ENCODE measurements at places on chromosomes 7 and 10.

- DNase-seq = no peak
Observed at GRCh38 chr10:25094590-25094989, 78.2 kb downstream of the THNSL1 start.

DNA sequence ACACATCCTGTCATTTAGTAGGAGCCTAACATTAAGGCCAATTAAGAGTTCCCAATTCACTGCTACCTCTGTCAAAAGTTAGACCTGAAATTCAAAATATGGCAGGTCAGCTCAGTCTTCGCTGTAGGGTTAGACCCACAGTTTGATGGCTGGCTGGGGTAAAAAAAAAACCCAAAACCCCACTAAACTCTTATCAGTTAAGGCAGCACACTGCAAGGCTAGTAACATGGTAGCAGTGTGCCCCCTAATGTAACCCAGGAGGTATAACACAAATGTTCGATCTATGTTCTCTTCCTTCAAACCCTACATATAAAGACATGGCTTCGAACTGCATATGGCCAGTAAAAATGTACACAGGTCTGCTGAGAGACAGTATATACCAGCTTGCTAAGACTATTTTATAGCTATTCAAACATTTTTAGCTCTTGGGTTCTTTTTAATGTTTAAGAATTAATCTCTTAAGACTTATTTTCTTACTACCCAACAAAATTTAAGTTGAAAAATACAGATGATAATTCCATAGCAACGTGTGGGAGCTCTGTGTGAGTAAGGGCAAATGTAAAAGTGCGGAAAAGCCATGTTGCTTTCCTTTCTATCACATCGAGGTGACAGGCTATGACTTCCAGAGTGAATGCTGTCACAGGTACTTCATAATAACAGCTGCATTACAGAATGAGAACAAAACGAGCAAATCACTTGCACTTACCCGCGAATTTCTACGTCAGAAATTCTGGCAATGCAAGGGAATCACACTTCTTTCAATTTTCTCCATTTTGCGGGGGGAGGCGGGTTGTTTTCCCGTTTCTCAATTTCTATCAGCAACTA is 168.4 kb upstream of the IMMP2L start:
- DNase-seq = no peak

DNA sequence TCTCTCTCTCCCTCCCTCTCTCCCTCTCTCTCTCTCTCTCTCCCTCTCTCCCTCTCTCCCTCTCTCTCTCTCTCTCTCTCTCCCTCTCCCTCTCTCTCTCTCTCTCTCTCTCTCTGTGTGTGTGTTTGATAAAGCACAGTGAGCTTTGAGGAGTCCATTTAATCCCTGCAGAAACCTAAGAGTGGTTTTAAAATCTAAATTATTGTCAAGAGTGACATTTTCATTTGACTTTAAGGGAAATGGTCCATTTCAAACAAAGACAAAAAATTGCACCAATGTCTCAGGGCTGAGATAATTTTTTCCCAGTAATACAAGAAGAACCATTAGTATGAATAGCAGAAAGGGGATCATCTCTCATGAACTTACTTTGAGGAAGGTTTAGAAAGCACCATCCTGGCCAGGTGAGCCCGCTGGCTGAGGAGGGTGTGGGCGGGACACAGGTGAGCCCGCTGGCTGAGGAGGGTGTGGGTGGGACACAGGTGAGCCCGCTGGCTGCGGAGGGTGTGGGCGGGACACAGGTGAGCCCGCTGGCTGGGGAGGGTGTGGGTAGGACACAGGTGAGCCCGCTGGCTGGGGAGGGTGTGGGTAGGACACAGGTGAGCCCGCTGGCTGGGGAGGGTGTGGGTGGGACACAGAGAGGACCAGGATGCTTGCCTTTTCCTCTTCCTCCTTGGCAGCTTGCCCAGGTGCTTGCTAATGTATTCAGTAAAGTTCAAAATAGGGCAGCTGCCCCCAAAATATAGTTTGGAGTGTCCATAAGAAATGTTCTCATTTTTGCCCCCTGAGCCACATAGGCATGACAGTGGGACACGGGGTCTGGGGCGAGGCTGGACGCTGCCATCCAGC is 125.0 kb downstream of the DNAJB6 start:
- DNase-seq = no peak

- DNase-seq = no peak
Observed at GRCh38 chr7:29480451-29480850, 83.2 kb upstream of the PRR15 start.
